Activated naive CD8-positive, alpha-beta T cell treated with anti-CD3 and anti-CD28 coated beads for 36 hours (primary cell): ENCODE measurements at places on chromosomes 5 and 9.

DNA sequence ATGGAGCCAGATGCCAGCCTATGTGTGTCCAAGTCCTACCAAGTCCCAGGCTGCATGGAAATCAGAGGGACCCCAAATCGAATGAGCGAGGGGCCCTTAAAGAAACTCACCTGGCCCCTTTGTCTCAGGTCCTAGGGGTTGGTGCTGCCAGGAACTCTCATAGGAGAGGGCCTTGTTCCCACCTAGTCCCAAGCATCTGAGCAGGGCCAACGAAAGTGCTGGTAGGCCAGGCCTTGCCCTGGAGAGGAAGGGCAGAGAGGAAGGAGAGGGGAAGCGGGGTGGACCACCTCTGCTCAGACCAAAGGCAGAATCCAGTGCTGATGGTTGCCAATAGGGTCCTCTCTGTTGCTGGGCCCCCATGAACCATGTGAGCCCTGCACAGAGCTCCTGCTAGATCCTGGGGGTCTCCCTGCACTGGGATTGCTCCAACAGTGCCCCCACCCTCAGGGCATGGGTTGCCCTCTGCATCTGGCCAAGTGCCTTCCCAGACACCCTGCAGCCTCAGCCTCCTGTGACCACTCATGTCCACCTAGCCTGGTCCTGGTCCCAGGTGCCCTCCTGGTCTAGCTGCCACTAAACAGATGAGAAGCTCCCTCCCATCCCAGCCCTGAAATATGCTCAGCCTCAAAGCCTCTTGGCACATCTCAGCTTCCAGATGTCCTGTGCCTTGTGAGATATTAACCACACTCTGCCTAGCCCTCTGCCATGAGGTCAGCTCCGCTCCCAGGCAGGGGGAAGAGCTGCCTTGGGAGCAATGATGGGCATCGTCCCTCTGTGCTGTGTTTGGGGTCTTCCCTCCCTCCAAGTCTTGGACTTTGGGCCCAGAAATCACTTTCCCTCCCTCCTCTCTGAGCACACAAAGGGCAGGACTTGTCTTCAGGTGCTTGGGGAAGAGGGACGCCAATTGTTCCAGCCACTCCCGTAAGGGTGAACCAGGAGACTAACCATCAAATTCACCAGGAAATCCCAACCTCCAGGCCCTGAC is 109.6 kb downstream of the ADAMTS2 start:
- no peak for DNase-seq

DNA sequence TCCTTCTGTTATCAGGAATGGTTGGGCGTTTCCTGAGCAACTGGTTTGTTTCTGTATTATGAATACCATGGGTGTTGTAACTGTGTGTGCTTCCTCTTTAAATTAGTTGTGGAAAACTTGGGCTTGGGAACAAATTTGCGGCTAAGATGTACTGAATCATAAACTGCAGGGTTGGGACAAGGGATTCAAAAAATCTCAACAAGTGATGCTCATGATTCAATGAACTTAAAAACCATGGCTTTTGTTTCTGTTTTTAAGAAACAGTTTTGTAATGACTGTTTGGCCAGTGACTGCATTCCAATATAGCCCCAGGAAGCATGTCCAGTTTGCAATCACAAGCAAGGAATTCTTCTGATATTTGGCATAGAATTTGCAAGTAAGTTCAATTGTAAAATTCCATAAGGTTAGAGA is 657.5 kb upstream of the WWC1 start:
- DNase-seq = no peak

- no peak for DNase-seq
Observed at GRCh38 chr5:77418601-77419581, 73.2 kb downstream of the WDR41 start.

- DNase-seq = peak; percentile 35
Observed at GRCh38 chr9:136588663-136589464, 43.0 kb upstream of the NOTCH1 start.

GRCh38 chr5:100576217-100576751 is 41.1 kb downstream of the FAM174A start:
- no peak for DNase-seq

DNA sequence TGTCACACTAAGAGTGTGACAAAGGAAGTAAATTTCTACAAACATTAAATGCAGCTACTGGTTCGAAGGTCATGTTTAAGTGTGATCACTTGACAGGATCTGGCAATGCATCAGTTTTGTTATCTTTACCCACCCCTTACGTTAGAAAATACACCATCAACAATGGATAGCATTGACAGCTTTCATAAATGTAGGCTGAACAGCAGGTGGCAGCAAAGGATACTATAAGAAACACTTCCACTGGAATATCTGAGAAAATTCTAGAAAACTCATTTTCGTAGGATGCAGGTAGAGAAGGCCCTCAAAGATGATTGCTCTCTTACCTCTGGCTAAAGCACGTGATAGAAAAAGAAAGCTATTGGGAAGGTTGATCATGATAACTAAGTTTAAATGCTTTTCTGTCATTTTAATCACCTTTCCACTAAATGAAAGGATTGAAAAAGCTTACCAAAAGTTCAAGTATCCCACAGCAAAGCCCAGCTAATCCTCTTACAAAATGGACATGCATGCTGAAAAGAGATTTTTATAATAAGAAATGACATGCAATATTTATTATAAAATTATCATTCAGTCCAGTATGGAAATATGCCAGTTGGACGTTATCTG is 292.5 kb downstream of the PARP8 start:
- DNase-seq = no peak

DNA sequence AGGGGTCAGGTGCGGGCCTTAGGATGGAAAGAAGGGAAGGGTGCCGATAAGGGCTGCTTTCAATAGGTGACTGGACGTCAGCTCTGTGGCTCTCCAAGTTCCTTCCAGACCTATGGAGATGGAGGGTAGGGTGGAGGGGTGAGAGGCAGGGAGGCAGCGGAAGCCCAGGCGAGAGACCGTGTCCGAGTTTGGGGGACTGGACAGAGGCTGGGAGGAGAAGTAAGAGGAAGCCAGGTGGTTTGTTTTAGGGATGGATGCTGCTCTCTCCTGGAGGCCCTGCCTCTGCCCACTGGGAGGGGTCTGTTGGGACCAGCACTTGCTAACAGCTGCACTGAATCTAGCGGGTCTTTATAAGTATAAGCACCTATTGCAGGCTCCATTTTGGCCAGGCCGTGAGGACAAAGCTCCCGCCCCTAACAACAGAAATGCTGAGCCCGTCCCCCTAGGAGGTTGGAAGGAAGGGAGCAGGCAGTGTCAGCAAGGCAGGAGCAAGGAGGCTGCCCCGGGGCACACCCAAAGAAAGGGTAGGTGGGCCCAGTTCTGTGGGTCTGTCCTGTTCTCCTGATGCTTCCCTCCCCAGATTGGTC is 167.5 kb downstream of the DAB2IP start:
- DNase-seq = no peak

GRCh38 chr5:5313101-5313635 is 109.3 kb upstream of the ICE1 start:
- no peak for DNase-seq

GRCh38 chr5:60026161-60026560 is 132.6 kb upstream of the PDE4D start:
- no peak for DNase-seq

DNA sequence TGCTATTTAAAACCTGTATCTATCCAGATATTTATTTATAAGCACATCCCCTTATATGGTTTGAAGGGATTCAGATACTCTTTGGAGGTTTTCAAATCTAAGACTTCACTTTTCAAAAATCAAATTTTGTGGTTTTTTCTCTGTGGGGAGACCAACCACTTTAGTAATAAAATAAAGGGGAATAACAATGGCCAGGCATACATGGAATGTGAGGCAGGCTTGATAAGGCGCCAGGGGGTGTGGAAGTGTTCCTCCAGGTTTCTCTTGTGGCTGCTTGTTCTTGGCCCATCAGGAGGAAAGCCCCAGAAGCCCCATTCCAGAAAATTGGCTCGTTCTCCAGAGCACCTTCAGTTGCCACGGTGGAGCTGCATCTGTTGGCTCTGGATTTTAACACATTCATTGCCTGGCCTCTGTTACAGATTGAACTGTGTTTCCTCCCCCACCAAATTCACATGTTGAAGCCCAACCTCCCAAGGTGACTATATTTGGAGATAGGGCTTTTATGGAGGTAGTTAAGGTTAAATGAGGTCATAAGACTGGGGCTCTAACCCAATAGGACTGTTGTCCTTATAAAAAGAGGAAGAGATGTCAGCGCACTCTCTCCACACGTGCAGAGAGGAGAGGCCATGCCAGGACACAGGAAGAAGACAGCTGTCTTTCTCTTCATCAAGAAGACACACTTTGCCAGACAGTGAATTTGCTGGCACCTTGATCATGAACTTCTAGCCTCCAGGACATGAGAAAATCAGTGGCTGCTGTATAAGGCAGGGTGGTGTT is 195.9 kb downstream of the TMEM38B start:
- DNase-seq = no peak

DNA sequence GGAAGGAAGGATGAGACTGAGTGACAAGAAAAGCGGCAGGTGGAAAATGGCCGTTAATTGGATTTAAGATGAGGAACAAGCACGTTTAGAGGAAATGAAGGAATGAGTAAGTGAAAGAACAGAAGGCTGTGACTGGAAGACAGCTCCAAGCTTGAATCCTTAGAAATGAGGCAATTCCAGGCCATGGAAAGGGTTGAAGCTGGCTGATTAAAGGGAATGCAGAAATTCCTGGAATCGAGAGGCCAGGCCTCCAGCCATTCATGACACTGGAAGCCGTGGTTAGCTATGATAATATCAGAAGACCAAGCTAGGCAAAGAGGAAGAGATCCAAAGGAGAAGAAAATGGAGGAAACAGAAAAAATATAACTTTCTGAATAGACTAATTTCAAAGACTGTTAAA is 84.2 kb downstream of the ARL15 start:
- no peak for DNase-seq

- no peak for DNase-seq
Observed at GRCh38 chr5:65805089-65805488, 83.1 kb downstream of the NLN start.

GRCh38 chr5:41636605-41637004 is 126.2 kb upstream of the PLCXD3 start:
- DNase-seq = no peak

GRCh38 chr5:126014676-126015075 is 408.5 kb upstream of the GRAMD2B start:
- DNase-seq = no peak

GRCh38 chr5:133384903-133385302 is 227.4 kb downstream of the FSTL4 start:
- DNase-seq = no peak

GRCh38 chr5:8060953-8061429 is 192.0 kb downstream of the MTRR start:
- no peak for DNase-seq

GRCh38 chr9:128275198-128276007 is at the start of gene GOLGA2:
GOLGA2 (minus strand) TSS chr9:128276007; CDS start chr9:128275976, 31 bp downstream.
- DNase-seq = no peak

DNA sequence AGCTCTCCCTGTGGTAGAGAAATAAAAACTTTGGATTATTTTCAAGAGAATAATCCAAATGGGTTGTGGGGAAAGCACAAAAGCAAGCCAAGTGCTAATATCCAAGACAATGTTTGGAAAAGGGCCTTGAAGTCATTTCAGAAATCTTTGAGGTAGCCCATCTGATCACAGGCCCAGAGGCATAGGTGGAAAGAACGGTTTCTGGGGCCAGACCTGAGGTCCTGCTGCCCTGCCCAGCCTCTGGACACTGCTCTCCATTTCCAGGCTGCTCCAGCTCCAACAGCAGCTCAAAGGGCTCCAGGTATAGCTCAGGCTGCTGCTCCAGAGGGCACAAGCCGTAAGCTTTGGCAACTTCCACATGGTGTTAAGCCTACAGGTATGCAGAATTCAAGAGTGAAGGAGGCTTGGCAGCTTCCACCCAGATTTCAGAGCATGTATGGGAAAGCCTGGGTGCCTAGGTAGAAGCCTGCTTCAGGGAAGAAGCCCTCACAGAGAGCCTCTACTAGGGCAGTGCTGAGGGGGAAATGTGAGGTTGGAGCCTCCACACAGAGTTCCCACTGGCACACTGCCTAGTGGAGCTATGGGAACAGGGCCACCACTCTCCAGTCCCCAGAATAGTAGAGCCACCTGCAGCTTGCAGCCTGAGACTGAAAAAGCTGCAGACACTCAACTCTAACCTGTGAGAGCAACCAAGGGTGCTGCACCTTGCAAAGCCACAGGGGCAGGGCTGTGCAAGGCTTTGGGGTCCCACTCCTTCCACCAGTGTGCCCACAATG is 133.1 kb downstream of the PIK3R1 start:
- DNase-seq = no peak

GRCh38 chr5:120852222-120852860 is 388.2 kb downstream of the PRR16 start:
- no peak for DNase-seq

DNA sequence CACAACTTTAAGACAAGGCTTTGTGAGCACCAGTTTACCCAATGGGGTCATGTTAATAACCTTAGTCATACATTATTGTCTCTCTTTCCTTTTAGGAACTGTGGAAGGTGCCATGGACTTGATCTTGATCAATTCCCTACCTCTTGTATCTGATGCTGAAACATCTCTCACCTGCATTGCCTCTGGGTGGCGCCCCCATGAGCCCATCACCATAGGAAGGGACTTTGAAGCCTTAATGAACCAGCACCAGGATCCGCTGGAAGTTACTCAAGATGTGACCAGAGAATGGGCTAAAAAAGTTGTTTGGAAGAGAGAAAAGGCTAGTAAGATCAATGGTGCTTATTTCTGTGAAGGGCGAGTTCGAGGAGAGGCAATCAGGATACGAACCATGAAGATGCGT is 48.7 kb downstream of the TEK start:
- DNase-seq = no peak

GRCh38 chr5:167710444-167711073 is 580.9 kb upstream of the WWC1 start:
- no peak for DNase-seq

- DNase-seq = no peak
Observed at GRCh38 chr5:152838241-152838786, 433.2 kb upstream of the NMUR2 start.

- DNase-seq = no peak
Observed at GRCh38 chr5:36891266-36891665, 14.7 kb downstream of the NIPBL start.
